Stomach (tissue), 19 donors: ENCODE measurements at places on chromosomes 7 and 10. TPM values are rescaled to one million over a fixed set of nuclear protein-coding genes. Genes with fewer than 3 reads are reported as not detected.
A peak's percentile ranks its signal among the peaks of the same experiment; 100 is the strongest.

CCDC146 gene
- 88.7 TPM for total RNA-seq

GRCh38 chr7:156667110-156667426, 26.5 kb downstream of the RNF32 start:
- DNase-seq: peak; percentile 61

DNA sequence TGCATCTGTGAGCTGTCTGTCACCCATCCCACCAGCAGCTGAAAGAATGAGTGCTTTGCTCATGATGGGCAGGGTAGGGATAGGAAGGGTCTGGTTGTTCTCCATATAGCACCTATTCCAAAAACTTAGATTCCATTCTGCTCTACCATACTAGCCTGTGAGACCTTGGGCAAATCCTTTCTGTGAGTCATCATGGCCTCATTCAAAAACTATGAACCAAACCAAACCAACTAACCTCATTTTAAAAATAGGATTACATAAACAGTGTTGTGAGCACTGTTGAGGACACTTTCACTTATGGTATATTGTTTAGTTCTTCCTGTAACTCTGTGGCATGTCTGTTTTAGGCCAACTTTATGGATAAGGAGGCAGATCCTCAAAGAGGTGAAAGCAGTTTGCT, 30.9 kb upstream of the STEAP4 start:
- DNase-seq: no peak

GRCh38 chr10:86647773-86648703, 6.3 kb upstream of the OPN4 start:
- DNase-seq: no peak

- no peak for DNase-seq
Observed at GRCh38 chr10:132320654-132321469, 11.1 kb upstream of the LRRC27 start.

DNA sequence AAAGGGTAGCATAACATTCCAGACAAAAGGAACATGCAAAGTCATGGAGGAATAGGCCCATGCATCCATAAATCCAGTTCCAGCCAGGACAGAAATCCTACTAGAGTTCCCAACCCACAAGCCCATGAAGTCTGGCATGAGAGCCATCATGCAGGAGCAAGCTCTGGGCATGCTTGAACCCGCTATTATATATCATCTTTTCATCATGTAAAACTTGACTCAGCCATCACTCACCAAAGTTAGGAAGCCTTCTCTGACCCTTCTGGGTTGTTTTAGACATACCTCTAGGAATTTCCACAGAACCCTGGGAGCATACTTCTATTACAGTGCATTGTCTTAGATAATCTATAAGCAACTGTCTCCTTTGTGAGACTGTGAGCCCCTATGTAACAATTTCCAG, 293.0 kb upstream of the NPSR1 start:
- DNase-seq: no peak

DNA sequence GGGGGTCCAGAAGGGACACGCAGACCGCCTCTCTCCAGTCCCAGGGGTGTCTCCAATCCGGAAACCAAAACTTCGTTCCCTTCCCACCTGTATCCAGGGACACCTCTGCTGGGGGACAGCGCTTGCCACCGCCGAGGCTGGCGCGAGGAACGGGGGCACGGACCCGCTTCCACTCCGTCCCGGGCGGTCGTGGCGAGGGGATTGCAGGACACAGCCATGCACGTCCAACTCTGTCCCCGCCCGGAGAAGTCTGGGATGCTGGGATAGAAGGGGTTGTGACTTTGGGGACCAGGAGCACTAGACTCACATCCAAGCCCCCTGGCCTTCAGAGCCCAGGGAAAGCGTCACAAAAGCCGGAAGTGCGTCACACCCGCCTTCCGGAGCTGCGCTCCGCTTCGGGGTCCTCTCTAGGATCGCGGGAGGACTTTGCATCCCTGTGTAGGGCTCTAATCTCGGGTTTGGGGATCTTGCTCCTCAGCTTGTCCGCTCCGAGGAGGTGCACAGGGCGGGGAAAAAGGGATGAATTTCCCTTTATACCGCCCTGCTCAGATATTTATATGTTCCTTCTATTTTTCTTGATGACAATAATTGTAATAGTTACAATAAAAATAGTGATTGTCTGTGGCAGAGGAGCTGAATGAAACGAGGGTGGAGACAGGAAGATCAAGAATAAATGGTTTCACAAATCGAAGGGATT, at the start of gene FAM200A:
TSS of gene FAM200A (minus strand) at position 348 of the 697 bp plus-strand sequence. CDS start 3,707 bp downstream, outside the sequence.
- DNase-seq: peak; percentile 87

DNA sequence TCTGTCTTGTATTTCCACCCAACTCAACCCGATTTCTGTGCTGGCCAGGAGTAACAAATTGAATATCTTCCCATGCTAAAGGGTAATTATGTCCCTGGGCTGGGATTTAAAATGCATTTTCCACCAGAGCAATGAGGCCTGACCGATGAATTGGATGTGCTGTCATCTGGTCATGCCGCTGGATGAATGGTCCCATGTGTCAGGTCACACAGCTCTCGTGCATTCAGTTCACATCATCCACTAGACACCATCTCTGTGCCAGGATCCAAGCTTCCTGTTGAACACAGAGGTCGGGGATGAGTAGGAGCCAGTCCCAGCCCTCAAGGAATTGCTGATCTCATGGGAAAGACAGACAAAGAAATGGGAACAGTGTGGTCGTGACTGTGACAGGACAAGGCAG, 200.8 kb downstream of the ADRA2A start:
- DNase-seq: no peak

DNA sequence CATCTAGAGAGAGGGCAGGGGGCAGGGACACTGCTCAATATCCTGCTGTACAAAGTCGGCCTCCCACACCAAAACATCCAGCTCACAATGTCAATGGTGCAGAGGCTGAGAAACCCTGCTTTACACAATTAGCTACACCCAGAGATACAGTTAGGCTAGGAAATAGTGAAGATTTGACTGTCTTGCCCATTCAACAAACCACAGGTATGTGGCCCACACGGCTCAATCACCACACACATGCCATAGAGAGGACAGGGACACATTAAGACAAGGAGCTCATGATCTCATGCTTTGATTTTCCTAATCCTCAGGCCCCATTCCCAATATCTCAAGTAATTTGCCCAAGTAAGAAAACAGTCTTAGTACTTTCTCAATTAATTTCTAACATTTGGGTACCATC, 110.4 kb downstream of the OSBPL3 start:
- DNase-seq: no peak

DNA sequence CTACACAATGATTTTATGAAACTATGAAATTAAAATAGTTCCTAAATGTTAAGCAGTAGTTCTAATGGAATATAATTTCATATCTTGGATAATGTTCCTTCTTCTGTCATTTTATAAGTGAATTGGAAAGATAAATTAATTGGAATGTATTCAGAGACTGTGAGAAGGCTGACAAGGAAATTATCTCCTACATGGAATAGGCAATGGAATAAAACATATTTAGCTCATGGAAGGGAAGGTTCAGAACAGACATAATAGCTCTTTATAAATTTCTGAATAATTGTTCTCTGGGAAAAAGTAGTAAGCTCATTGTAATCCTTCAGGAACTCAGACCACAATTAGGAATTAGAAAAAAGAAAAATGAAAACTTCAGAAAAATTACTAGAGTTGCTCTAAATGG, 1172.3 kb upstream of the SORCS1 start:
- DNase-seq: no peak

GRCh38 chr10:17835688-17836087, 26.5 kb downstream of the MRC1 start:
- no peak for DNase-seq

DNA sequence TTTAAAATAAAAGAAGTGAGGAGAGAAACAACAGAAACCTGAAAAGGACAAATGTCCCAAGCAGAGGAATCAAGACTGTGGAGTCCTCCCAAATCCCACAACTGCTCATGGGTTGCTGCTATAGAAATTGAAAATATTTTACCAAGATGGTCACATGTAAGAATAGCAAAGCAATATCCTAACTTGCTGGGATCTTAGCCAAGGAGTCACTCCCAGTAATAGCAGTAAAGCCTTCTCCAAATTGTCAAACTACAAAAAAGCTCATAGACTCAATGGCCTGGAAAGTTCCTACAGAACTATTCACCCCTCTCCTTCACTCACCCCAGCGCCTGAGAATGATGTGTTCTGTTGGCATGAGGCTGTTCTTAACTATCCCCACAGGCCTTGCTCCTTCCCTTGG, 186.5 kb downstream of the ELMO1 start:
- peak; percentile 41 for DNase-seq
